ENCODE measurements at places on chromosomes 5 and 9. TPM values are rescaled to one million over a fixed set of nuclear protein-coding genes. Genes with fewer than 3 reads are reported as not detected.

Gene GPR151
- not detected for total RNA-seq

Gene CNTNAP3
- 0.39 TPM for total RNA-seq

Gene FAM120A
- 57.1 TPM for total RNA-seq

Gene SLC1A3
- 48.9 TPM for total RNA-seq

All from RPMI7951 (cell line).